ENCODE measurements at places on chromosomes 4 and X. TPM values are rescaled to one million over a fixed set of nuclear protein-coding genes. Genes with fewer than 3 reads are reported as not detected.

DNA sequence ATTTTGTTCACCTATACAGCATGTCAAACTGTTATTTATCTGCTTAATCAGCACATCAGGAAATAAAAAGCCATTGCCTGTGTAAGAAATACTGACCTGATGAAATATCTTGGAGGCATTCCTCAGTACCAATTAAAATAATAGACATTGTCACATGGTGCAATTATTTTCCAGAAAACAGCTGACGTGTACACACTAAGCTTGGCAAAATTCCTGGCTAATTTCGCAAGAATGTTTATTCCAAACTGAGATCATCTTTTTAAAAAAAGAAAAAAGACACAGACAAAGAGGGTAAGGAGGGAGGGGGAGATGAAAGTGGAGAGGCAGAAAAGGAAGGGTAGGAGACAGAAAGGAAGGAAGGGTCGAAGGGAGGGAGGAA is 61.9 kb upstream of the NFKB1 start:
- DNase-seq: no peak

DNA sequence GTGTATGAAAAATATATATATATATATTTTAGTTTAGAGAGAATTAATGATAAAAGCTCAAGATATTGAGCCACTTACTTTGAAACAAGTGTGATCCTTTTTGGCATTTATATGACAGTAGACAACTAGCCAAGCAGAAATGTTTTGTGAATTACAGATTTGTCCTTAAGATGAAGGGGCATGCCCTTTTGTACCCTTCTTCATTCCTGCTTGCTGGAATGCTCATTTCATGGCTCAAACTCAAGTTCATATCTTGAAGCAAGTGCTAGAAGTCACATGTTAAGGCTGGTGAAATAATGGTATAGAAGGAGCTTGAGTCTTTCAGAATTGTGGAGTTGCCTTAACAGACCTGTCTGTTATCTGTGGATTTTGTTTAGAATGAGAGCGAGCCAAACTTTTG is 203.0 kb downstream of the BMPR1B start:
- DNase-seq: no peak

DNA sequence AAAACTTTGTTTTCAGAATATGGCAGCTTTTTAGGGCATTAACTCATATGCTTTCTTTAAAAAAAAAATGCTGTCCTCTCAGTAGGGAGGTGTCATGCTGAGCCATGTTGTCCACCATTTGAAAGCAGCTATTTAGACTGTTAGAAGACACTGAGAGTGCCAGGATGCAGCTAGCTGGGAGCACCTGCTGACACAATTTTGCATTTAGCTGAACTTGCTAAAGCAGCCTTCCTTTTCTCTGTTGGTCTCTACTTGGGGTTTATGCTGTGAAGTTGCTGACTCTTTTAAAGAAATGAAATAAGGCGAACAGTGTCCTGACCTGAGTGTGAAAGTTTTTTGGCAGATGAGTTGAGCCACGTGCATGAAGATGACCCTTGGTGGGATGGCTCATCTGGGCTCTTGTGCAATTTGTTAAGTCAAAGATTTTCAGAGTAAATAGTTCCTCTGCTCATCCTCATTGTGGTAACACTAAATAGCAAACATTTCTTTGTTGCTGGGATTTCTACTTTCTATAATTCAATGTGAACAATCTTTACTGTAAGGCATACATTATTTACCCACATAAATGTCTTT is 64.5 kb downstream of the CDS1 start:
- DNase-seq: no peak

DNA sequence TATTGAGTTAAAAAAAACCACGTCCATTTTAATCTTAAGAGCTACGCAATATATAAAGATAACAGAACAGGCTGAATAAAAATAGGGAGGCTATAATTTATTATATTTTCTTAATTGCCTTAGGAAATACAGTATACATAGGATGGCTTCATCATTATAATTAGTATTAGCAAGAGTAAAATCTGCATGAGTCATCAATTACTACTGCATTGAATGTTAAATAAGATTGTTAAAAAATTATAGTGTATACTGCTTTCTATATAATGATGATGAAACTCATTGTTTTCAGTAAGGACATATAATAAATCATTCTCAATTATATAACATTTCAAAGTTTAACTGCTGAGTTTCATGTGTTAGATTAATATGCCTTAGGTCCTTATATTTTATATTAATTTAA is 133.4 kb upstream of the GRID2 start:
- DNase-seq: no peak

DNA sequence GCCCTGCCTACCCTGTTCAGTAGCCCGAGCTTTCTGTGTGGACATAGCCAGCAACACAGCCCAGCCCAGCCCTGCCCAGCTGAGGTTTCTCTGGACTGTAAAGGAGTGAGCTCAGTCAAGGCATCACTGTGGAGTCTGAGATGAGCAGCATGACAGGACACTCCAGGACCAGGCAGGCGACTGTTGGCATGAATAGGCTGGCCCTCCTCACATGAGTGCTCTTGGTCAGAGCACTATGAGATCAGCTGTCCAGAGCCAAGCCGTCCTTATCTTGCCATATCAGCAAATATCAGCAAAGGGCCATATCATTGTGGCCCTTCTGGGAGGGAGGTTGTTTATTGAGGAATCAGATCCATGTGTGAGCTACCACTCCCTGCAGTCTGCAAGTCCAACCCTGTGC is 30.9 kb downstream of the REELD1 start:
- DNase-seq: no peak

DNA sequence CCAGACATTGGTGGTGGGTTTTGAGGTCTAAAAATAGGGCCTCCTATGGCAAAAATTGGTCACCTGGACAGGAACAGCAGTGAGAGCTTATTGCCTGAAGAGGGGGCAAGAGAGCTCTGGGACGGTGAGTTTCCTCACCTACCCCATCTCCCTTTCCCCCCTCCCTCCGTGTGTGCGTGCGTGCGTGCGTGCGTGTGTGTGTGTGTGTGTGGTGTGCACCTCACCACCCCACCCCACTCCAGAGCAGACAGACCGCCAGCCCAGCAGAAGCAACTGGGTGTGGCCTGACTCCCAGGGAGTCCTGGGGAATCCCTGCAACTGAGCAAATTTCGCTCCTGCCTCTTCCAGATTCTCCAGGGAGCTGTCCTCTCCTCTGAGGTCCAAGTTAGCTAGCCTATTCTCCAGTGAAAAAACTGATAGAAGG is 44.7 kb downstream of the PRPS1 start:
- peak; percentile 80 for DNase-seq

GRCh38 chrX:130896026-130896425 is 7.0 kb downstream of the ENOX2 start:
- no peak for DNase-seq

- DNase-seq: no peak
Observed at GRCh38 chrX:115204040-115204439, 14.8 kb downstream of the RBMXL3 start.

GRCh38 chr4:139978692-139979091 is 175.3 kb downstream of the MAML3 start:
- DNase-seq: no peak

DNA sequence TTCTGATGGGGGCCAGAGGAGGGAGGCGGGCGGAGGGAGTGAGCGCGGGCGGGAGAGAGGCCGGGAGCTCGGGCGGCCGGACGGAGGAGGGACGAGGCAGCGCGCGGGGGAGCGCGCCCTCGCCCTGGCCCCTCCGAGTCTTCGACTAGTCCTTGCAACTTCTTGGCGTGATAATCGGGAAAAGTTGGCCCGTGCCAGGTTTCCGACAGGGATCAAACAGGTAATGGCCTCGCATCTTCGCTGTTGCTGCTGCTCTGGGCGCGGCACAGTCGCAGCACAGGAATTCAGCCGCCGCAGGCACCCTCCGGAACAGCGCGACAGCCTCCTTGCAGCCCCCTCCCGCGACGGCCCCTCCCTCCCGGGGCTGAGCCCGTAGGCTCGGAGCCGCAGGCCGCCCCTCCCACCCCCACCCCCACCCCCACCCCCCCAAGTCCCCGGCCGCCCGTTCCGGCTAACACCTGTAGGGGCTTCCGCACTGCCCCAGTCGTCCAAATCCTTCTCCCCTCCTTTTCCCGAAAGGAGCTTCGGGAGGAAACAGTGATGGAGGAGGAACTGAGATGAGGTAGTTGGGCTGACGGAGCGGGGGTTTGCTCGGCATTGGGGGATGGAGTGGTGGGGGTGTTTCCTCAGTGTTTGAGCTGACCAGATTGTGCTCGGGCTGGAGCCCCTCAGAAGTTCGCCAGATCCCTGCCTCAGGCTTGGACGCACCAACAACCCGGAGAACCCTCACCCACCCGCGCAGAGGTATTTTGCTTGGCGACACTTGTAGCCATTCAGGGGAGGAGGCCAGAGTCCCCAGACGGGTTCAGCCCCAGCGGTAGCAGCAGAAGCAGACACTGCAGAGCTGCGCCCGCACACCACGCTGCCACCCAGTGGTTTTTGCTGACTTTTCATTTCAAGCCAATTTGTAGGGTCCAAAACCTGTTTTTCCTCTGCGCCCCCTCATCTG is at the start of gene FGF13:
Gene FGF13, minus strand, starts transcription at position 319 of the 949 bp plus-strand sequence. CDS start 714 bp downstream, outside the sequence.
- peak; percentile 70 for DNase-seq

- DNase-seq: no peak
Observed at GRCh38 chrX:65726715-65727114, 59.3 kb downstream of the MSN start.

ATP8A1 gene
- total RNA-seq: 22.1 TPM

GRCh38 chrX:155246748-155247147 is 17.5 kb downstream of the RAB39B start:
- no peak for DNase-seq

PNMA3 gene
- 0.48 TPM for total RNA-seq

RAB33A gene
- 1.2 TPM for total RNA-seq

GRCh38 chrX:3994315-3994714 is 280.9 kb upstream of the PRKX start:
- DNase-seq: no peak

CSN1S1 gene
- not detected for total RNA-seq

GRCh38 chr4:86033171-86033570 is 326.7 kb downstream of the MAPK10 start:
- no peak for DNase-seq

CBR4 gene
- 21.3 TPM for total RNA-seq
